ENCODE measurements at places on chromosomes 2 and 18.
A peak's percentile ranks its signal among the peaks of the same experiment; 100 is the strongest.

DNA sequence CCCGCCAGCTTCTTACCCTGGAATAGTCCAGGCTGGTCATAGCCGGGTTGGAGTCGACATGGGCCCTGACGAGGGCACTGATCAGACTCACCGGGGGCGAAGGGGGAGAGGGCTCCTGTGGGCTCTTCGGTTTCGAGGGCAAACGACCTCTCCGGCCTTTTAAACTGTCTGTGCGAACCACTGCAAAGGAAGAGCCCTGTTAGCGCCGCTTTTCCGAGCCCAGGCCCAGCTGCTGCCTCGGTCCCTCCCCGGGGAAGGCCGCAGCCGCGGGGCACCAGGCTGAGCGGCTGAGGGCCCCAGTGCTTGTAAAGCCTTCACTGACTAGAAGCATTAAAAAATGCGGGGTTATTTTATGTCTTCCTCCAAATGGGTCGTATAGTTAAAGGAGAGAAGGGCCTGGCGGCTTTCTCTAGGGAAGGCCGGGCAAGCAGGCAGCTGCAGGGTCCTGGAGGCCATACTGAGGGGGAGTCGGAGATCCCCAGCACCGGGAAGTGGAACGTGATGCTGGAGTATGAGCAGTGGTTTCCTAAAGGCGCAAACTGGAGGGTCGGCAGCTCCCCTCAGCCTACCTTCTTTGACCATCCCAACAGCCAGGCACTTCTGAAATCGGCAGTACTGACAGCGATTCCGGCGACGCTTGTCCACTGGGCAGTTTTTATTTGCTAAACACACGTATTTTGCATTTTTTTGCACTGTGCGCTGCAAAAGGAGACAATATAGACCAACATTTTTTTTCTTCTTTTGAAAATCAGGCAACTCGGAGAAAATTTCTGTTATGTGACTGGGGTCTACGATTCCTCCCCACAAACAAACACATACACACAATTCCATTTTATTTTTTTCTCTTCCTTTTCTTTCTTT lies 4.5 kb downstream of the NR4A2 start:
- DNase-seq, result no peak

DNA sequence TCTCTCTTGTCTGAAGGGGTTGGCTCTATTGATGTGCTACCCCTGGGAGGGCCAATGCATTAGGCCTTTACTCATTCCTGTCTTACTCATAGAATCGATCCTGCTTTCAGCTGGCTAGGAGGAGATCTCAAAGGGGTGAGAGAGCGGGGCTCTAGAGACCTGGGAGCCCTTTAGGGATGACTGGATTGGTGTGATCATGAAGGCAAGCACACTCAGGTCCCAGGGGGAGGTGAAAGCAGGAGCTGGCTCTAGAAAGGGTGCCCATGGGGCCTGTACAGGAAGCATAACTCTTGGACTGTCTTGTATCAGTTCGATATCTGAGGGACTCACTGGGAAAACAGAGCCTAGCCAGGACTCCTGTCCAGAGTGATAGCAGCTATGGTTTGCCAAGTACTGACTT lies 47.8 kb downstream of the INPP4A start:
- DNase-seq, result no peak

- no peak for DNase-seq
Measured at GRCh38 chr2:5036256-5036655, 655.9 kb upstream of the SOX11 start.

GRCh38 chr2:82340578-82341053 lies 2036.1 kb upstream of the LRRTM1 start:
- no peak for DNase-seq

- DNase-seq, result no peak
Measured at GRCh38 chr2:235489897-235490296, 3.9 kb upstream of the AGAP1 start.

DNA sequence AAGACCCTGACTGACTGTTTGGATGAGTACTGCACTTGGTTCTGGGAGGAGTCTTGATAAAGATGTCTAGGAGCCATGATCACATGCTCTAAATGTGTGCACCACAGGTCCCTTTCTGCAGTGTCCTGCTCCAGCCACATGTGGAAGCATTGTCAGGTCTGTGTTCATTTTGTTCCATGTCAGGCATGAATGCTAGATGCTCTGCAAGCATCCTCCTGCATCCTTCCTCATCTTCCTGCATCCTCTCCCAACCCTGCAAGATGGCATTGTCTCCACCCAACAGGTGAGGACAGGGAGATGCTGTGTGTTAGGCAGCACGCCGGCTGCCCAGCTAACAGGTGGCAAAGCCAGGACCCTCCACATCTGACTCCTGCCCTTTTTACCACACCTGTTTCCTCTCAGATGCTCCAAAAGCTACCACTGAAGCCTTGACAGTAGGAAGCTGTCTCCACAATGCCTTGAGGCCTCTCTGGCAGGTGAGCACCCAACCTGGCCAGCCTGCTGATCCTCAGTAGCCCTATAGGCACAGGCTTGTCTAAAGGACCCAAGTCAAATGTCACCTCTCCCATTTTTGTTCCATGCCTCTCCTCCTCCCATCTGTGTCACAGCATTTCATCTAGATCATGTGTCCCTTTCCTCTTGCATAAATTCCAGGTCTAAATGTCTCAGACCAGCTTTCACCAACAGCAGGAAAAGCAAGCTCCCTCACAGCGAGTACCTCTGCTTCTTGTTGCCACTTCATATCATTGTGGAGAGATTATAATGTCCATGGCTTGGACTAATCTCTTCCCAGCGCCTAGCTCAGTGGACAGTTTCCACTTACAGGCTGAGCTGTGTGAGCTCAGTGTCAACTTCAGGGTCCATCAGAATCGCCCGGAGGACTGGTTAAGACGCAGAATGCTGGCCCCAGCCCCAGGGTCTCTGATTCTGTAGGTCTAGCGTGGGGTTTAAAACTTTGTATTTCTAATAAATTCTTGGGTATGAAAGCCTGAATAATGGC lies 55.0 kb downstream of the TMEM163 start:
- no peak for DNase-seq

DNA sequence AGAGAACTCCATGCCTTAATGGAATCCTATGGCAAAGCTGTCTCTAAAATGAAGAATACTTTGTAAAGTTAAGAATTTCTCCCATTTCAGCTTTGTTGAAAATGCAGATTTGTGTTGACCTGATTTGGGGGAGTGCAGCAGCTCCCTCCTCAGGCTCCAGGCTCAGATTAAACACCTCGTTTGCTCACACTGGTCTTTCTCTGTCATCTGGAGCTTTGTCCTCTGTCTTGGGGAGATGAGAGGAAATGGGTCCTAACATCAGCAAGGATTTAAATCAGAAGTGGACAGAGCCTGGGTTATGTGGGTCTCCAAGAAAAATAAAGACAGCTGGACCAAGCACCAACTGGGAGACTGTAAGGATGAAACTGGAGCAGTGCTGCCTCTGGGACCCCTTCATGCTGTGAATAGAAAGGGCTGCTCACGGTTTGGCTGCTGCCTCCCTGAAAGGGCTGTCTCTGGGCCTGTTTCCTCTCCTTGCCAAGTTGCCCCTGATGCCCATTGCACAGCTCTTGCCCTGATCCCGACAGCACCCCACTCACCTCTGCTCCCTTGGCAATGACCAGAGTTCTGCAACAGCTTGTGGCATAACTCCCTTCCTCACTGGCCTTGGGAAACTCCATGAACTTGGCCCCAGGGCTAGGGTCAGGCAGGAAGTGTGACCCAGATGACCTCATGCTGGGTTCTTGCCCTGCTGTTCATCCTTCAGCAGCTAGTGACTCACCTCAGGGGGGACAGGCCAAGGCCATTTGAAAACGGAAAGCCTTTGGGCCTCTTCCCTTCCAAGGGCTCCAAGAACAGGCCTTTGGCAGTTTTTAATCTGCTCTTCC lies 197.2 kb downstream of the CYP26B1 start:
- no peak for DNase-seq

DNA sequence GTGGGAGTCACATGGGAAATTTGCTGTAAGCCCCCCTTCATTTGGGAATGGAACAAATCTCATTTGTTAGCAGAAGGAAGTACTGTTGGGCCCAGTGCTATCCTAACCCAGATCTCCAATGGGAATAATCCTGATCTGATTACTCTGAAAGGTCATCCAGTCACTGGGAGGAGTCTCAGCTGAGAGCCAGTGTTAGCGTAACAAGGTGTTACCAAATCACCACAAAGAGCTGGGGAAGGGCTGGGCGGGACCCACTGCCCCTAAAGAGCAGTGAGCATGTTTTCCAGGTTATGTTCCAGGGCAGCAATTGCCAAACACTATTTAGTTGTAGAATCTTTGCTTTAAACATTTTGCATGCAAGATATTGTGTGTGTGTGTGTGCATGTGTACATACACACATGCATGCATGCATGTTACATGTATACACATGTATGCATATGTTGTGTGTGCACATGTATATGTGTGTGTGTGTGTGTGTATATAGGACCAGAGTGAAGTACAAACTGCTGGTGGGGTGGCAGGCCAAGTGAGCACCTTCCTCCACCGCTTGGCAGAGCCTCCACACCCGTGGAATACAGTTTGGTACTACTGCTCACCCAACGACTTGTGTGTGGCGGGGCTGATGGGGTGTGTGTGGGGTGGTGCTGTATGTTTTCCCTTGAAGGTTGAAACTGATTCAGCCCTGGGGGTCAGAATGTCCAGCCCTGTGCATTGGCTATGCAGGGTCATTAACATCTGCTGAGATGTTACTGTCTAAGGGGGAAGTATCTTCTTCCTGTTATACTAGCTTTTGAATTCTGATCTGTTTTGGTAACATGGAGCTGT lies 15.2 kb downstream of the INPP5D start:
- DNase-seq, result no peak

GRCh38 chr2:20934236-20934635 lies 109.6 kb downstream of the APOB start:
- DNase-seq, result no peak

DNA sequence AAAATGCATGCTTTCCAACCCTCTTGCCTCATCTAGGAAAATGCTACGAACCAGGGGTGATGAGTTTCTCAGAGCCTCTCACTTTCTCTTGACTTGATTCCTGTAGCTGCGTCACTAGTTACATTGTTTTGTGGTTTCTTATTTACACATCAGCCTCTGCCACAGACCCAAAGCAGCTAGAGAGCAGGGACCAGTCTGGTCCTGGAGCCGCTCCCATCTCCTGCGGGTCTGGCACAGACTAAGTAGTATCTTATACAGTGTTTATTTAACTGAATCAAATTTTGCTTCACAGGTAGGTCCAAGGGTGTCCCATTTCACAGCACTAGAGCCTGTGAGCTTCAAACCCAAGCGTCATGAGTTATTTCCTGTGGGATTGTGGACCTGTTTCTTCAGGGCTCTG lies 310.5 kb downstream of the MYCN start:
- DNase-seq, result no peak

- no peak for DNase-seq
Measured at GRCh38 chr18:55153346-55153745, 194.1 kb upstream of the CCDC68 start.

DNA sequence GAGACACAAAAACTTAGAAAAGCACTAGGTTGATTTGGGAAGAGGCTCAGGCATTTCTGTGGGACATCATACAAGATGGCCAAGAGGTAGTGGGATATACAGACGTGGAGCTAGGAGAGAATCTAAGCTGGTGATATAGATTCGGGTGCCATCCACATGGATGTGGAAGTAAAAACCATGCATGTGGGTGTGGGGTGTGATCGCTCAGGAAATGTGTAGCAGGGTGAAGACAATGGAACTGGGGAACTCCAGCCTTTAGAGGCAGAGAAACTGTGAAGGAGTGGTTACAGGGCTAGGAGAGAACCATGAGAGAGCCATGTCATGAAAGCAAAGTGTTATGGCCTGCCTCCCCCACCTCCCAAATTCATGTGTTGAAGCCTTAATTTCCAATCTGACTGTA lies 43.0 kb upstream of the CTLA4 start:
- DNase-seq, result no peak

- DNase-seq, result no peak
Measured at GRCh38 chr2:153601812-153602211, 123.2 kb upstream of the RPRM start.

- DNase-seq, result no peak
Measured at GRCh38 chr2:9780368-9781130, 62.7 kb upstream of the TAF1B start.

DNA sequence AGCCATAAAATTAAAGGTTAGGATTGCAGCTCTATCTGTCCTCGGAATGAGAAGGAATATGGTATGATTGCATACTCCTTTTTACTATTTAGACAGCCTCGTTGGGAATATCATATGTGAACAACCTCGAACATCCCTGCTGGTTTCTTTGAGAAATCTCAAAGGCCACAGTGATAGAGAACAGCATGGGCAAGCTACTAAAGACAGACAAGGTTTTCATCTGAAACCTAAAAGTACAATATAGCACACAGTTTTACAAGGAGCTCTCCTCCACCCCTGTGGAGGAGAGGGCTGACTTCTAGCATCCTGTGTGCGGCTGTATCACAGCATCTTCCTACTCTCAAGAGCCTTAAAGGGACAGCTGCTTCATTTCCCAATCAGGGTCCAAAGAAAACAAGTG lies 104.3 kb downstream of the VWC2L start:
- DNase-seq, result no peak

- DNase-seq, result no peak
Measured at GRCh38 chr2:239466061-239466754, 65.4 kb upstream of the HDAC4 start.

- DNase-seq, result peak; percentile 90
Measured at GRCh38 chr2:191635333-191636234, 42.4 kb upstream of the NABP1 start.
